GM04504 (cell line): ENCODE measurements at places on chromosomes 7 and 10.

DNA sequence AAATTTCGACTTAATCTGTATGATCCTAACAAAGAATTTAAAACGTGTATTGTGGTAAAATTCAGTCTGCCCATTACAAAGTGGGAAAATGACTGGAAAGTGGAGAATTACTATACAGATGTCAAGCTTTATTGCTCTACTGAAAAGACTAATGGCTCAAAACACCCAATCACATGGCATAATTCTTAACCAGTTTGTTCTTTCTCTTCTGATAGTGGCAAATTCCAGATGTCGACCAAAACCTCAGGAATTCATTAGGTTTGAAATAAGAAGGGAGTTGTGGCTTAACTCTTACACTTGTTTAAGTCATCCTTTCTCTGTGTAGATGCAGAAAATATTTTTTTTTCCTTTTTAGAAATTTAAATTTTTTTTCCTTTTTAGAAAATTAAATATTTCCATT lies 1254.9 kb upstream of the LRRN3 start:
- DNase-seq = no peak

GRCh38 chr7:21125297-21125696 lies 302.6 kb upstream of the SP4 start:
- no peak for DNase-seq

GRCh38 chr10:110556969-110557601 lies 10.4 kb upstream of the SMC3 start:
- no peak for DNase-seq

GRCh38 chr10:3784510-3785250 lies at the start of gene KLF6:
KLF6 (minus strand) TSS chr10:3785209; CDS start chr10:3785014, 195 bp downstream.
- DNase-seq = no peak

DNA sequence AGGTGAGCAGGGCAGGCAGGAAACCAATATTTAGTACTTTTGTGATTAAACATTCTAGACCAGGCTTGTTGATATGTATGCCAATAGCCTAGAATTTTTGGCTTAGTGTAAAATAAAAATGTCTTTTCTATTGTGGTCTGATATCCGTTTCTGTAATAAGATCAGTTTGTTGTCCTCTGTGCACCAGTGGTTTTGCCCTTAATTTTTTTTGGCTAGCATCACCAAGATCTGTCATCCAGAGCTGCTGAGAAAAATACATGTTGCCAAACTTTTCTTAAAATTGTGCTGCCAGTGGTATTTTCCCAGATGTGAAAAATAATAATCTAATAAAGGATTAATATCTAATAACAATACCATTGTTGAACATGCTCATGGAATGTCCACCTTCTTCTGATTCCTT lies 115.6 kb downstream of the TWIST1 start:
- DNase-seq = no peak

- no peak for DNase-seq
Observed at GRCh38 chr10:34281661-34282582, 533.2 kb downstream of the PARD3 start.

GRCh38 chr7:33852838-33853237 lies 52.5 kb upstream of the BMPER start:
- DNase-seq = no peak

GRCh38 chr7:148753224-148753623 lies 54.5 kb downstream of the CUL1 start:
- DNase-seq = no peak

- peak; percentile 18 for DNase-seq
Observed at GRCh38 chr10:50382576-50383023, 131.3 kb upstream of the ASAH2 start.

DNA sequence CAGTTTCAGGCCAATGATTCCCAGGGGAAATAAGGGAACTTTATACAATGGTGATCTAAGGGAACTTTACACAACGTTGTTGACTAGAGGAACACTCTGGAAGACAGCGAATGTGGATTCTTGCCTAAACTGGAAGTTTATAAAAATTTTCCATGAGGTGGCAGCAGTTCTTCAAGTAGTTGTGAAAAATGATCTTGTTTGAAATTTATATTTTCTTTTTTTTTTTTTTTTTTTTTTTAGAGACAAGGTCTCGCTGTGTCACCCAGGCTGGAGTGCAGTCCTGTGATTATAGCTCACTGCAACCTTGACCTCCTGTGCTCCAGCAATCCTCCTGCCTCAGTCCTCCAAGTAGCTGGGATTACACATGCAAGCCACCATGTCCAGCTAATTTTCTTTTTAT lies 32.1 kb upstream of the GTF2I start:
- DNase-seq = no peak

- no peak for DNase-seq
Observed at GRCh38 chr10:102628451-102628911, 15.8 kb upstream of the TRIM8 start.
